ENCODE measurements at places on chromosomes 5 and 9.

DNA sequence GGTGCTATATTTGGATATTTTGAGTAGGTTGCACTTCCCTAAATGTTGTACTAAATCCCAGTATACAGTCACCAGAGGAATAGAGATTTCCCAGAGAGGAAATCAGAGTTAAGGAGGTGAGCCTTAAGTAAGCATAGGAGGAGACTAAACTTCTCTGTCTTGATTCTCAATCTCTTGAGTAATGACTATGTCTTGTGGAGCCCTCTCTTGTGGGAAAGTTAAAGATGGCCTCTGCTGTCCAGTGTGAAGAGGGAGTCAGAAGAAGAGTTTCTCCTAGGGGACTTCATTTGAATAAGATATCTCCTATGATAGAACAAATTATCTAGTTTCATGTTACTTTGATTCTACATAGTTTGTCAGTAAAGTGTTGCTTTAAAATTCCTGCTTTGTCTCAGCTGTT, 502.5 kb downstream of the PDE4D start:
- no peak for DNase-seq

DNA sequence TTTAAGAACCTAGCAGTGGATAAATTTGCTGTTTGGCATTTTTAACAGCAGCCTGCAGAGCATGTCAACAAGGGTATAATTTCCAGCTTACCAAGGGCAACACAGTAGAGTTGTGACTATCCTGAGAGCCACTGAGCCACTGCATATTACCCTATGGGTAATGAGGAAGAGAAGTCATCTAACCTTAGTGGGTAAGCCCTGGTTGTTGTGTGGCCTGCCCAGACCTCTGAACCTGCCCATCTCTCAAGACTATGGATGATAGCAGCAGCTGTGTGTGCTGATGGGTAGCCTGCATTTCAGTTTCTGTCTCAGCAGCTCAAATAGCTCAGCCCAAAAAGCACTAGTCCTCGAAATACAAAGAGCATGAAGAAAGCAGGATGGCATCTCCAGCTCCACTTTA, 56.1 kb upstream of the PIP5K1B start:
- DNase-seq, result no peak

- DNase-seq, result no peak
These were observed 28.6 kb downstream of the NKD2 start for GRCh38 chr5:1037123-1037670.

- DNase-seq, result no peak
These were observed 3.2 kb downstream of the SH3PXD2B start for GRCh38 chr5:172450861-172451695.

DNA sequence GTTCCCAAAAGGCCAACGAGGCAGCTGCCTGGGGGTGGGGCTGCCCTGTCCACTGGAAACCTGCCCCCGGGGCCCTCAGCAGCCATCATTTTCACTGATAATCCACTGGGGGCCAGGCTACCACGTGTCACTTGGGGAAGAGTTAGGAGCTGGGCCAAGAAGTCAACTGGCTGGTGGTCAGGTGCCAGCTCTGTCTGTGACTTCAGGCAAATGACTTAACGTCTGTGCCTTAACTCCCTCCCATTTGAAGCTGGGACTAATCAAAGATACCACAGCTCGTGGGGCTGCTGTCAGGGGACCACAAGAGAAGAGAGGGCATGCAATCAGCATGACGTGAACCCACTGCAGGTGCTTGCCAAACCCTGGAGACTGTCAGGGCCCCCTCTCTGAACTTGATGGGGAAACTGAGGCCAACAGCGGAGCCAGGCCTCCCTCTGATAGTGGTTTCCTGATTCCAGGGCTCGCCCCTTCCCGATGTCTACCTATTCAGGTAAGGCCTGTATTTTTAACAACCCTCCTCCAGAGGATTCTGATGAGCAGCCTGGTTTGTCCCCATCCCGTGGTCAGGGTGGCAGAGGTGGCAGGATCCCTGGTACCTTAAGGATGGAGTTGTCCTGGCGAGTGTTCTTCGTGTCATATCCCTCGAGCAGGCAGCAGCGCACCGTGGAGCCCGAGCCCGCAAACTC, 12.3 kb upstream of the DPM2 start:
- DNase-seq, result no peak

DNA sequence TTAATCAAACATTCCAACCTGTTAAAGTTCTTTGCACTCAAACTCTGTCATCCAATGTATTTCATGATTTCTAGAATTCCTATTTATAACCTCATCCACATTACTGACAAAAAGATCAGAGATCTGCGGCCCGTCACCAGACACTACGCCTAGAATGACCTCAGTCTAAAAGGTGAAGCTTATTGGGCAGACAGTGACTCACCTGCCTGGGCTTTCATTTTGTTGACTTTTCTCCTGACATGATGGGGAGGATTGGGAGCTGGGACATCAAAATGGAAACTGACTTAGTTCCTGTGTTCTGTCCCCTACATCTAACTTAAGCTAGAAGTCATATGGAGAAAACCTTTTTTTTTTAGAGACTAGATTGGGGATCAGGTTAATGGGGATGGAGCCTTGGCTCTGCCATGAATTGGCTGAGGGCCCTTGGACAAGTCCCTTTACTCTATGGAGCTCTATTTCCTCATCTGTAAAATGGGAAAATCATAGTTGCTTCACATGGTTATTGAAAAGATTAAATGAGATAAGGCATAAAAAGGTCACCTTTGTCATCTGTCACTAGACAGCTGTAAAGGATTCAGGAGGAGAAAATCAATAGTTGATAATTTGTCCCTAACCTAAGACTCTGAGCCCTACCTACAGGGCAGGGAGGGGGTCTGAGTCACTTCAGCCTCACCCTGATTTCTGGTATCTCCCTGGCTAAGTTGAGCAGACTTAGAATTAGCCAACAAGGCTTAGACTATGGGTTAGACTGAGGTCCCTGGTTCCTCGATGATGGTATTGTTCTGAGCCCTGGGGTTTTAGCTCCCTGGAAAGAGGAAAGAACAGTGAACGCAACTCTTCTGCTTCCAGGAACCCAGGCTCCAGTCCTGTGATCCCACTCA, 224.8 kb upstream of the TBC1D2 start:
- no peak for DNase-seq

DNA sequence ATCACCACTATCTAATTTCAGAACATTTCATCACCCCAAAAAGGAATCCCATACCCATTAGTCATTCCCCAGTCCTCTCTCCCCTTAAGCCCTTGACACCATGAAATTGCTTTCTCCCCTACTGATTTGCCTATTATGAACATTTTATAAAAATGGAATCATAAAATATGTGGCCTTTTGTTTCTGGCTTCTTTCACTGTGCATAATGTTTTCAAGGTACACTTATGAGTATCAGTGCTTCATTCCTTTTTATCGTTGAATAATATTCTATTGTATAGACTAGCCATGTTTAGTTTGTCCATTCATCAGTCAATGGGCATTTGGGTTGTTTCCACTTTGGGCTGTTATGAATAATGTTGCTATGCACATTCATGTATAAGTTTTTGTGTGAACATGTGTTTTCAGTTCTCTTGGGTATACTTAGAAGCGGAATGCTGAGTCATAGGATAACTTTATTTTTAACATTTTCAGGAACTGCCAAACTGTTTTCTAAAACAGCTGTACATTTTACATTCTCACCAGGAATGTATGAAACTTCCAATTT, 40.4 kb upstream of the FGF1 start:
- DNase-seq, result no peak

DNA sequence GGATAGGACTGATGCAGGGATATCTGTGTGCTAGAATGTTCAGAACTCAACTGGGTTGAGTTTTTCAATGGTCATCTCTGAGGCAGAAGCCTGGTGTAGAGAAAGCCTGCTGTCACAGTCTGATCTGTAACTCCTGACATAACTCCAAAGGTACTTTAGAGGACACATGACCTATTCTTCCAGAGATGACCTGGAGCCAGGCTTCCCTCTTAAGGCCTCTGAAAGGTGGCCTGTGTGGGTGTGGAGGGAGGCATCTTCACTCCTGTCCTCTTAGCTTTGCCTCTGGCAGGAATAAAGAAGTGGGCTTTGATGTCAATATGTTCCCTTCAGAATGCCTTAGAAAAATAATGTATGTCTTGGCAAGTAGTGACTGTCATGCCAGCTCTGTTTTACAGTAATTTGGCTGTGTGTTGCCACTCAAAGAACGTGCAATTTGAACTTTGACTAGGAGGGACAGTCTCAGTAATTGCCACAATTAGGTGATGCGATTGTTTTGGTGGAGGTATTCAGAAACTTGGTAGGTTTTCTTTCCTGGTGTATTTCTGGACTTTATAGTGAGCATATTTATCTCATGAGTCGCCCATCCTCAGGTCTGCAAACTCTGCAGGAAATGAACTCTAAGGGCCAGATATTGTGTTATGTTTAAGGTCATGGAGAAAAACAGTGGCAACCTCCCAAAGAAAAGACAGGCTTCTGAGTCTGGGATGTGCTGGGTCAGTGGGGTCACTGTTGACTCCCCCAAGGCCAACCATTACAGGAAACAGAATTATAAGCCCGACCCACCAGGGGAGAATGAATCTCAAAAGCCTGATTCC, 3.2 kb upstream of the C5orf63 start:
- DNase-seq, result no peak

DNA sequence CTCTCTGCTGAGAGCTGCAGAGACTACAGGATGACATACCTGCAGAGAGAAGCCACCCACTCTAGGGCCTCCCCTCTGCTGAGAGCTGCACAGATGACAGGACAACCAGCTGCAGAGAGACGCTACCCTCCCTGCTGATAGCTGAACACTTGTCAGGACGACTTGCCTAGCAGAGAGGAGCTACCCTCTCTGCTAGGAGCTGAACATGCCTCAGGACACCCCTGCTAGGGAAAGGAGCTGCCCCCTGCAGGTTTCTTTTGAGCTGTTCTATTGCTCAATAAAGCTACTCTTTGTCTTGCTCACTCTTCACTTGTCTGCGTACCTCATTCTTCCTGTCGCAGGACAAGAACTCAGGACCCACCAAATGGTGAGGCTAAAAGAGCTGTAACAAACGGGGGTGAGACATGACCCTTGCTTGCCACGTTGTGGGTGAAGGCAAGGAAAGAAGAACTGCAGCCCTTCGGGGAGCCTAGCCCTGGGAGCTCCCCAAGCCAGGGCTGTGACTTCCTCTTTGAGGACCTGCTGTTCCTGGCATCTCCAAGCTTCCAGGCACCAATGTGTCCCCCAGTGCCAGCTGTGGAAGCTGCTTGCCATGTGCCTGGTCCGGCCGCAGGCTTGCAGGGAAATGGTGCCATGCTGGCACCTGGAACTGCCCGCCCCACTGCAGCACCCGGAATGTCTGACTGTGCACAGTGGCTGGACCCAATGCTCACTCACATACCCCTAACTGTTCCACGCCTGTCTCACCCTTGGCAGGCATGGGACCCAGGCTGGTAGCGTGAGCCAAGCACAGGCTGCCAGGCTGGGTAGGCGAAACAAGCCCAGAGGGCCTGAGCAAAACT, 5.1 kb upstream of the TESK1 start:
- DNase-seq, result no peak

DNA sequence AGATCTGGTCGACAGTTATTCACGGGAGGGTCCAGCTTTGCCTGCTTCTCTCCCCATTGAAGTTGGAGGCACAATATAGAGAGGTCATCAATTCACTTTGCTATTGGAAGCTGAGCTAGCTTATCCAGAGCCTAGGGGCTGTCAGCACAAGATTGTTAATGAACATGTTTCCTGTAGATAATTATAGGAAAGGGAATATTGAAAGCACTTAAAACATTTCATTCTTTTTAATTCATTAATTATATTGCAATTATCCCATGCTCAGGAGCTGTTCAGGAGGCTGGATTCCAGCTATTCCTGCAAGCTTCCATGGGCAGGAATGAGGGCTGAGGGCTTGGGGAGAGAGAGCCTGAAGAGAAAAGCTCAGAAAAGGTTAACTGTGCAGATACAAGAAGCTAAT, 153.1 kb upstream of the BRINP1 start:
- DNase-seq, result no peak

- DNase-seq, result no peak
These were observed 296.8 kb upstream of the ANKH start for GRCh38 chr5:15168358-15168757.

DNA sequence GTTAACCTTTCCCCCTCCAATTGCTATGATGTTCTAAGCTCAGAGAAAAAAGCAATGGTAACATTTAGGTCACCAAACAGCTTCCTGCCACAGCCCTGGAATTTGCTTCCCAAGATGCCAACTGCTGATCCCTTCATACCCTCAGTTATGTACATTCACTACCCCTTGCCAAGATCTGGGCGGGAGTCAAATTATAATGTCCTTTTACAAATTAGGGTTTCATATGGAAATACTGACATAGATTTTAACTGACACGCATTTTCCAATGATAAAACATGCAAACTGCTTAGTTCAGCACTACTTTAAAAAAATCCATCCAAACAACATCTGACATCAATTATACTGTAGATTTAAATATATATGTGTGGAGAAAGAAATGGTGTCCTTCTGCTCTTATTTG, 5.0 kb downstream of the LOX start:
- DNase-seq, result no peak

DNA sequence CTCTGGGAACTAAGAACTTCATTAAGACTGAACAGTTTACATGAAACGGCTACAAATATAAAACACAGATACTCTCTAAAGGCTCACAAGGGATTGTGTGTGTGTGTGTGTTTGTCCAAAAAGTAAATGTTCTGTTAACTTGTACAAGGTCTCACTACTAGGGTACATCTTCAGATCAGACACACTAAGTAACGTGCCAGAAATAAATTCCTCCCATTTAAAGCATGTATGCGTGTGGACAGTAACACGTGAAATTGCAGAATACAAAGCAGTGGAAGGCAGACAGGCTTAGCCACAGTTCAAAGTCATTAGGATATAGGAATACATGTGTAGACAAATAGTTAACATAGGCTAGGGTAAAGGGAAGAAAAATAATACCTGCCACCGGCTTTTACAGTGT, 1.8 kb downstream of the BNC2 start:
- no peak for DNase-seq

DNA sequence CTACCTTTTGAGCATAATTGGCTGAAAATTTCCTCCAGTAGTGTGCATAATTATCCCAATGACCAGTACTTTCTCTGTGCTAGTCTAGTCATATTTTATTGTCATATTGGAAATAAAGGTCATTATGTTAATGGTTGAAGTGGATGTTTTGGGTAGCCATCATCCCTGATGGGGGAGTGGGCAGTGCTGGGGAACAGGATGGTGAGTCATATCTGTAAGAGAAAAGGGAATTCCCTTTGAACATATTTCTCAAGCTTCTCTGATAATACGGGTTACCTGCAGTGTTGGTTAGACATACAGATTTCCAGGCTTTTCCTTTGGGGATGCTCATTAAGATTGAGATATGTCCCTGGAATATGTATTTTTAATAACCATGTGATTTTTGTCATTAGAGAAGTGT, 33.3 kb upstream of the SPATA31D4 start:
- no peak for DNase-seq

DNA sequence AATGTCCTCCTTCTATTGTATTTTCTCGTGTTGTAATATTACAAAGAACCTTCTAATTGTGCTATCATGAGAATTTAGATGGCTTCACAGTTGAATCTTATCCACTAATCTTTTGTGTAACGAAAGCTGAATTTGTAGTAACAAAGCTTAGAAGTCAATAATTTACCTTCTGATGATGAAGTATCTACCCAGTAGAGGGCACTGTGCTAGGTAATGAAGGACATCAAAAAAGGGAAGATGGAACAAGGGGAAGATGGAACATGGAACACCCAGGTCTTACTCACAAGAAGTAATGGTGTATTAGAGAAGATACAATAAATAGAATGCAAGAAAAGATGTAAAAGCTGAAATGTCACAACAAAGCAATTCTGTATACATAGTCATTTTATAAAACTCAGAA, 131.0 kb upstream of the CCNG1 start:
- DNase-seq, result peak; percentile 3
